Activated T-cell treated with anti-CD3 and anti-CD28 coated beads, Interleukin-2, amount 50 U/mL, for 72 hours (primary cell): ENCODE measurements at places on chromosomes 11 and 22. TPM values are rescaled to one million over a fixed set of nuclear protein-coding genes. Genes with fewer than 3 reads are reported as not detected.

DNA sequence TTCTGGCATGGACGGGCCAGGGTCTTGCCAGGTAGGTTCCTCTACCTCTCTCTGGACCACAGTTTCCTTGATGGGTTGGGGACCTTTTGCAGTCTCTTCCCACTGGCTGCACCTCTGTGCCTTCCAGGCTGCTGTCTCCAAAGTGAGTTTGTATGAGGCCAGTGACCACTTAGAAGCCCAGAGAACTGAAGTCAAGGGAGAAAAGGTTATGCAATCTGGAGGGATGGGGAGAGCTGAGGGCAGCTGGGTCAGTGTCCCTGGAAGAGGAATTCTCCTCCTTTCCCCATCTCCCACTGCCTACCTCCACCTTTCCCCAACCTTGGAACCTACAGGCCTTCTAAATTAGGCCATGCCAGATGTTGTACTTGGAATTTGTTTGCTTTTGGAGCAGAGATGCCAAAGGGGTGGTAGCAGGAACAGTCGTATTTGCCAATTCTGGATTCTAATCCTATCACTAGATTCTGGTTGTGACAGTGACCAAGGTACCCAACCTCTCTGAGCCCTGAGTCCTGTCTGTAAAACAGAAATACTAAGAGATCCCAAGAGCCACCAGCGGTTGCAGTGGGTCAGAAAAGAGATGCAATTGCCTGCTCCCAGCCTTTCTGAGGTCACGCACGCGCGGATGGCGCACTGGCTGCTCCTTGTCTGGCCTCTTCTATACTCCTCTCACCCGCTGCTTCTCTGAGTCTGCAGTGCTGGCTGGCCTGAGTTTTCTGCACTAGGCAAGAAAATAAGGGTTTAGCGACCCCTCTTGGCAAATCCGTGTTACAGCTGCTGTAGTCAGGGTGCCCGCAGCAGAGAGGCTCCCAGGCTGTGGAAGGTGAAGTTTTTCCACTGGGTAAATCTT is 10.7 kb upstream of the ACCSL start:
- H3K4me1 ChIP-seq, result no peaks in the 10 kb centered on the region
- peaks cover 22% of the 10 kb centered on the region for H3K27me3 ChIP-seq
- no peak overlapping the region for H3K27ac ChIP-seq
- H3K36me3 ChIP-seq, result no peaks in the 10 kb centered on the region
- peak; percentile 56 for DNase-seq

- DNase-seq, result no peak
- H3K4me3 ChIP-seq, result peak overlapping the region; percentile 26
- peaks cover 22% of the 10 kb centered on the region for H3K27me3 ChIP-seq
- no peak overlapping the region for H3K27ac ChIP-seq
- no peaks in the 10 kb centered on the region for H3K36me3 ChIP-seq
Observed at GRCh38 chr11:35011944-35012343, 95.5 kb downstream of the PDHX start.

DNA sequence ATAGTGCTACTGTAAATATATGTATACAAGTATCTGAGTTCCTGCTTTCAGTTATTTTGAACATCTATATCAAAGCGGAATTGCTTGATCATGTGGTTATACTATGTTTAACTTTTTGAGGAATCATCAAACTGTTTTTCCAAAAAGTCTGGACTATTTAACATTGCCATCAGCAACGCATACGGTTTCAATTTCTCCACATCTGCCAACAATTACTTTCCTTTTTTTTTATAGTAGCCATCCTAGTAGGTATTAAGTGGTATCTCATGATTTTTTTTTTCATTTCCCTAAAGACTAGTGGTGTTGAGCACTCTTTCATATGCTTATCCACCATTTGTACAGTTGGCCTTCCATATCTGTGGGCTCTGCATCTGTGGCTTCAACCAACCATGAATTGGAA is 1.3 kb upstream of the UBE4A start:
- H3K27ac ChIP-seq, result peak overlapping the region; percentile 95
- peaks cover 9% of the 10 kb centered on the region for H3K36me3 ChIP-seq
- H3K4me1 ChIP-seq, result peaks cover 55% of the 10 kb centered on the region
- H3K4me3 ChIP-seq, result no peak overlapping the region

DNA sequence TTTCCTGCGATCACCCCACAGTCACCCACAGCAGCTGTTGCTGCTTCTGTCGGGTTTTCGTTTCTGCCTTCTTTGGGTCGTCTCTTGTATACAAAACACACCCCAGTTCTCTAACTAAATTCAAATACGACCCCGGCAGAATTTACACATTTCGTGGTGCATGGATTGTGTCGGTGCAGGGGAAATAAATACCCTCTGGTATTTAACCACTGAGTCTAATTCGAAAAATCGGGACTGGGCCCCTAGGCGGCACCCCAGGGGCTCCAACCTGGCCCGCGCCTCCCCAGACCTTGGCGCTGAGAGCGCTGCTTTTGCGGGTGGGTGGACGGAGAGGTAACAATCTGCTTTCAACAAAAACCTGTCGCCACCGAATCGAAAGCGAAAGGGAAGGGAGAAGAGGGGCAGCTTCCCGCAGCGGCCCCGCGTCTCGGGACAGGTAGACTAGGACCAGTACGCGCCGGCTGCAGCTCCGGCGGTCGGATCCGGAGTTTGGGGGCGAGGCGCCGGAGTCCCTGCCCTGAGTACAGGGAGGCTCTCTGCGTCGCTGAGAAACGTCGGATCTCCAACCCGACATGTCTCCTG is 4.4 kb downstream of the ALX4 start:
- H3K36me3 ChIP-seq, result no peaks in the 10 kb centered on the region
- DNase-seq, result peak; percentile 64
- peak overlapping the region; percentile 51 for H3K27ac ChIP-seq
- H3K27me3 ChIP-seq, result peaks cover 79% of the 10 kb centered on the region
- H3K4me3 ChIP-seq, result peak overlapping the region; percentile 91
- H3K4me1 ChIP-seq, result peaks cover 26% of the 10 kb centered on the region

DNA sequence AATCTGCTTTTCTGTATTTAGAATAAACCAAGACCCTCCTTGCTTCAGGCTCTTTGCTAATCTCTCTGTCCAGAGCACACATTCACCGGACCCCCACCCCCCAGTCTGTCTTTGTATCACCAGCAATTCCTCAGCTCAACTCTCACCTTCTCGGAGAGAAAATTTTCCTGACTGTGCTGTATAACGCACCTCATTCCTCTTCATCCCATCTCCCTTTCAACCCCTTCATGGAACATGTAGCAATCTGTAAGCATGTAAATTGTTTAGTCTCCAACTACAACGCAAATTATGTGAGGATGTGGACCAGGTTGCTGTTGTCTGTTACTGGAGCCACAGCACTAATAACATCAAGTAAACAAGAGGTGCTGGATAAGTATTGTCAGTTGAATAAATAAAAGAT is 349.8 kb downstream of the DCDC1 start:
- H3K4me1 ChIP-seq, result no peaks in the 10 kb centered on the region
- H3K27me3 ChIP-seq, result no peaks in the 10 kb centered on the region
- DNase-seq, result no peak
- H3K4me3 ChIP-seq, result no peak overlapping the region

DNA sequence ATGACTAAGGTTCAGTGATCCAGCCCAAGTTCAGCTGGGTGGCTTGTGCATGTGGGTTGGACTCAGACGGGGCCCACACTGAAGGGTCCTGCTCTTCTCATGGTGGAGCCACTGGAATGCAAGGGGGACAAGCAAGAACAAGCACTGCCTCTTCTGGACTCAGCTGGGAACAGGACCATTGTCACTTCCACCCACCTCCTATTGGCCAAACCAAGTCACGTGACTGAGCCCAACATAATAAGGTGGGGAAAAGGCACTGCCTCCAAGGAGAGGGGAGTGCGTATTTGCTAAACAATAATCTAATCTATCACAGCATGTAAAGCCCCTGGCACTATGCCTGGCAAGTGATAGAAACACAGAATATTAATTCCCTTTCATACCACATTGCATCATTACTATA is 87.1 kb downstream of the CHST1 start:
- no peak overlapping the region for H3K27ac ChIP-seq
- peaks cover 27% of the 10 kb centered on the region for H3K27me3 ChIP-seq
- no peaks in the 10 kb centered on the region for H3K36me3 ChIP-seq
- no peaks in the 10 kb centered on the region for H3K4me1 ChIP-seq
- H3K4me3 ChIP-seq, result no peak overlapping the region

DNA sequence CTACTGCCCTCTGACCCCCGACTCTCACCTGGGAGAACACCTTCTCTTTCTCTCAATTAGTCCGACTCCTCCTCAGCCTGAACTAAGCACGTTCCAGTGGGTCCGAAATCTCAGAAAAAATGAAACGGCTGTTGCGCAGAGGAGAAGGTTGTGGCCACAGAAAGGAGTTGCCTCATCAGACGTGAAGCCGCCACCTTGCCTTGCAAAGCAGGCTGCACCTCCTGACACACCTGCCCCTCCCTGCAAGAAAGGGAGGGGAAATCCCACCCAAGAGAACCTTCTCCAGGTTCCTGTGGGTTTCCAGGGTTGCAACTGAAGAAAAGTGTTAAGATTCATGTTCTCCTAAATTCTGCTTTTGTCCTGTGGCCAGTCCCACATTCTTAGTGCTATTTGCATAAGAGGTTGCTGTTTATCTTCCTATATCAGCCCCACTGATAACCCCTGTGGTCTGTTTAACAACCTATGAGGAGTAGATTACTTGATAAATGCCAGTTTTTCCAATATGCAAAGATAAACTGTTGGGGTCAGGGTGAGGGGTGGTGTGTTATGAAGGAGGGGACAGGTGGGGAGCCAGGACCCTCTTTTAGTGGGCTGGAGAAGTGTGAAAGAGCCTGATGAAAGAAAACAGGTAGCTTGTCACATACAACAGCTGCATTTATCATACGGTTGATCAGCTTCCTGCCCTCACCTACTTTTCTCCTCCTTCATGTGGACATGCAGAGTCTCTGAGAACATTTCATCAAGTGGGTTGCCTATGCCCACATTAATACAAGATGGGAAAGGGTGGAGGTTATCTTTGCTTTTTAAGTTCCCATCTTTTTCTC is 18.2 kb downstream of the ZBTB16 start:
- no peak for DNase-seq
- peaks cover 9% of the 10 kb centered on the region for H3K27me3 ChIP-seq
- H3K27ac ChIP-seq, result no peak overlapping the region
- peak overlapping the region; percentile 52 for H3K4me3 ChIP-seq
- no peaks in the 10 kb centered on the region for H3K36me3 ChIP-seq

DNA sequence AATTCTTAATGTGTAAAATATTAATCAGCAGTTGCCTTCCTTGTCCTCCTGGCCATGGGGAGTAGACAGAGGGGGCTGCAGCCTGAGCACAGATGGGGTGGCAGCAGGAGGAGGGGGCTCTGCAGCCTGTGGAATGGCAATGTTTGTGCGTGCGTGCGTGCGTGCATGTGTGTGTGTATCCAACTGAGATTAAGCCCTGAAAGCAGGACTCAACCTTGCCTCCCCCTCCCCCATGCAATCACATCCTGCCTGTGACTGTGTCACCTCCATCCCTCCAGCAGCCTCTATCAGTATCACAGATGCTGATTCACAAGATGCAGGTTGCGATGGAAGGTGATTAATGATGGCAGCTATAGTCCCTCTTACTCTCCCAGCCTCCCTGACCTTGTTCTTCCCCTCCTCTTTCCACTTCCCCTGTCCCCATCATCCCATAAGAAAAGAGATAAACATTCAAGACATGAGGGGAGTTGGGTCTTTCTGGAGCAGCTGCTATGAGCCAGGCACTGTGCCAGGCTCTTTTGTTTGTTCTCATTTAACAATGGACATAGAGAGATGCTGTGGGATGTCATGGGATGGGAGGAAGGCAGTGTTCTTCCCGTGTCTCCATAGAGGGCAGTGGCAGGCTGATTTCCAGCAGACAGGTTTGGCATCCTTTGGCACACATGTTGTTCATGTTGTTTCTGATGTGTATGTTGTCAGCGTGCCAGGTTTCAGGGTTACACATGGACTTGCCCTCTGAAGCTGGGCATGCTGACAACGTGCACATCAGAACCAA is 43.8 kb upstream of the NECTIN1 start:
- no peak overlapping the region for H3K4me3 ChIP-seq
- H3K36me3 ChIP-seq, result no peaks in the 10 kb centered on the region
- H3K27me3 ChIP-seq, result peaks cover 9% of the 10 kb centered on the region
- H3K4me1 ChIP-seq, result no peaks in the 10 kb centered on the region
- no peak for DNase-seq
- no peak overlapping the region for H3K27ac ChIP-seq

GRCh38 chr22:21718499-21718898 is 17.1 kb downstream of the YPEL1 start:
- H3K27ac ChIP-seq, result no peak overlapping the region
- DNase-seq, result no peak
- no peak overlapping the region for H3K4me3 ChIP-seq
- no peaks in the 10 kb centered on the region for H3K27me3 ChIP-seq
- no peaks in the 10 kb centered on the region for H3K36me3 ChIP-seq

DNA sequence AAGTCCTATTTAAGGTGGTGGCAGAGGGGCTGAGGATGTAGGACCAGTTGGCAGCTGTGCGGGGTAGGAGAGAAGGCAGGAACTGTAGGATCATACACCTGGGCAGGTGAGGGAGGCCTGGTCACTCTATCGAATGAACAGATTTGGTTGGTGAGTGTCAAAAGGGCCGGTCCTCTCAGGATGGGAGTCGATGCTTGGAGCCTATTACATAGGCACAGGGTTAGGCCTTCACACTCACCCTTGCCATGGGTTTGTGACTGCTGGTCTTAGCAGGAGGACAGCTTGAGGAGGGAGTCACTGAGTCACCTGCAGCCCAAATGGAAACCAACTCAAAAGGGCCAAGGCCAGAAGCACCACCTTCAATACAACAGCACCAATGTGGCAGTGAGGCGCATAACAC is 80.2 kb upstream of the NARS2 start:
- H3K36me3 ChIP-seq, result no peaks in the 10 kb centered on the region
- no peak overlapping the region for H3K4me3 ChIP-seq
- H3K4me1 ChIP-seq, result peaks cover 47% of the 10 kb centered on the region

- no peaks in the 10 kb centered on the region for H3K27me3 ChIP-seq
- H3K4me1 ChIP-seq, result peaks cover 18% of the 10 kb centered on the region
- DNase-seq, result no peak
- H3K4me3 ChIP-seq, result no peak overlapping the region
- H3K36me3 ChIP-seq, result no peaks in the 10 kb centered on the region
Observed at GRCh38 chr22:20249797-20250354, 18.2 kb downstream of the RTN4R start.

DNA sequence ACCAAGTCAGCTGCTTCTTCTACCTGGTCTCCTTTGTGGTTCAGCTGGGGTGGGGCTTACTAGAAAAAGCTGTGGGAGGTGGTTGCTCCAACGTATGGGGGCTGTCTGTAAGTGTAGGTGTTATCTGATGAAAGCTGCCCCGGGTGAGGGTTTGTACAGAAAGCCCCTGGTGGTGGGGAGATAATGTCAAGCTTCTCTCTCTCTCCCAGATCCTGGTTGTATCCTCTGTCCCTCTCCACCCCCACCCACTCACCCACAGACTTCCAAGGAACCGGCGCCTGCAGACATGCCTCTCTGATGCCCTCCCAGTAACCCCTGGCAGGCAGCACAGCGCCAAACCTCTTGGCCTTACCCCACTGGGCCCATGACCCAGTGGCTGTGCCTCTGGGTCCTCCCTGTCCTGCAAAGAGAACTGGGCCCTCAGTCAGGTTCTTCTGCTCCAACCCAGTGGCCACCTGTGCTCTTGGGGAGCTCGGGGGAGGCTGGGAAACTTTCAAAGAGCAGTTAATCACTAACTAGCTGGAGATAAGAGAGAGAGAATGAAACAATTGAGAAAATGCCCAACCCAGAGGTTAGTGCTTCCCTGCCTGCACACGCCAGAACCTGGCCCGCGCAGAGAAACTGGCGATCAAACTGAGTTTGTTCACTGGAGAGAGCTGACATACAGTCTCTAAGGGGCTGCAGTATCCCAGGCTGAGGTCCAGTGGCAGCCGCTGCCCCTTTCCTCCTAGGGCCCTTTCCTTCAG is 20.4 kb upstream of the EHF start:
- peaks cover 29% of the 10 kb centered on the region for H3K27me3 ChIP-seq
- H3K4me1 ChIP-seq, result peaks cover 10% of the 10 kb centered on the region
- no peak overlapping the region for H3K4me3 ChIP-seq
- no peak for DNase-seq

CTSC gene
- total RNA-seq, result 78.3 TPM

SEC14L2 gene
- total RNA-seq, result 15.3 TPM
